PC-3 (cell line): ENCODE measurements at places on chromosomes 16 and 17.
A peak's percentile ranks its signal among the peaks of the same experiment; 100 is the strongest.

DNA sequence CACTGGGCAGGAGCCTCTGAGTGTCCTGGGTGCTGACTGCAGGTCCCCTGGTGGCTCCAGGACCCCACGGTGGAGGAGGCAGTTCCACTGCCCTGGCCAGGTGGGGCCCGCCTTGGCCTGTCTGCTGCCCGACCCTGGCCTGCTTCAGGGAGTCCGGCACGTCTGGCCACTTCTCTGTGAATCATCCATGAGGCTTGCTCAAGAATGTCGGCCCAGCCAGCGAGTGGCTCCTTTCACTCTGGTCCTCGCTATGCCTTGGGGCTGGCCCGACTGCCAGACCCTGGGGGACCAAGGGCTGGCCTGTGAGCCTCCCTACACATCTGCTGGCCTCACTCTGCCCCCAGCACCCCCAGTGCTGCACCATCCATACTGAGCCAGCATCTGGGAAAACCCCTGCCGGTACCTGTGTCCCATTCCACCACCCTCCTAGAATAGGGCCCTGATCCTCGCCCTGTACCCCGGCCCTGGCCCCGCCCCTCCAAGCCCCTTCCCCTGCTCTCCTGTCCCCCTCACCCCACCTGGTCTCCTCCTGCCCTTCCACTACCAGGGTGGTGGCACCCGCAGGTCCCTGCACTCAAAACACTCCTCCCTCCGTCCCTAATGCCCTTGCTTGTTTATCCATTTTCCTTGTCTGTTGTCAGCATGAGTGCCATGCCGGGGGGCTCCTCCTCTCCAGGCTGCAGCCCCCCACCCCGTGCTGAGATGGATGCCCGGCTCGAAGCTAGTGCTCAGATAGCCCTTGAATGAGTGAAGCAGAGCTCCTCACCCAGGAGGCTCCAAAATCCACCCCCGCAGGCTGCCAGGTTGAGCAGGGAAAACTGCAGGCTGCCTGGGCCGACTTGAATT, 35.5 kb downstream of the ADCY7 start:
- DNase-seq, result no peak

- DNase-seq, result no peak
These were observed 57.4 kb downstream of the PLCG2 start for GRCh38 chr16:81836279-81837054.

GRCh38 chr17:67074781-67075180, 30.4 kb downstream of the CACNG1 start:
- DNase-seq, result no peak

DNA sequence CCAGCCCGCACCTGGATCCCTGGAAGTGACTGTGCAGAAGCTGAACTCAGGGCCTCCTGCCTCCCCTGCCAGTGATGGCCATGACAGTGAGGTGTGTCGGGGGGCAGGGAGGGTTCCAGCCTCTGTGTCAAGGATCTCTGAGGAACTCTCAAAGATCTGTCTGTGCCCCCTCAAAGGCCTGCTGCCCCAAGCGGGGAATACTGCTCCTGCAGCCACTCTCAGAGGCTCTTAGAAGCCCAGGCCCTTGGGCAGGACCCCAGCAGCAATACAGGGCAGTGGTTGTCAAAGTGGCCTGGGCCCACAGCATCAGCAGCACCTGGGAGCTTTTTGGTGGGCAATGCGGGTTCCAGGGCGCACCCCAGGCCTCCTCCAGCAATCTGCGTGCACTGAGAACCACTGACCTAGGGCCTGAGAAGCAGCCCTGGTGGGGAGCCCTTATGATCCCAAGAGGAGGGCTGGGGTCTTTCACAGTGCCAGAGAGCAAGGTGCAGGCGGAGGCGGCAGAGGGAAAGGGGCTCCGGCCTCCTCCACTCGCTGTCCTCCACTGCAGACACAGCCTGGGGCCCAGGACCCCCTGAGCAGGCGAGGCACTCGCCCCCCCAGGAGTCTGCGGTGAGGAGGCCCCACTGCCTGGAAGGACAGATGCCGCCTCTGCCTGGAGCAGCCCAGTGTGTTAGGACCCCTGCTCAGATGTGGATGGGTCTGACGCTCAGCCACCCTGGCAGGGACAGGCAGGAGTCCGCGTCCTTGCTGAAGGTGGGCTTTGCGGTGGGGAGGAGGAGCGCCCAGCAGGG, 42.1 kb downstream of the ENGASE start:
- DNase-seq, result no peak

- DNase-seq, result peak; percentile 72
These were observed 20.8 kb upstream of the ZFHX3 start for GRCh38 chr16:73068541-73069401.

DNA sequence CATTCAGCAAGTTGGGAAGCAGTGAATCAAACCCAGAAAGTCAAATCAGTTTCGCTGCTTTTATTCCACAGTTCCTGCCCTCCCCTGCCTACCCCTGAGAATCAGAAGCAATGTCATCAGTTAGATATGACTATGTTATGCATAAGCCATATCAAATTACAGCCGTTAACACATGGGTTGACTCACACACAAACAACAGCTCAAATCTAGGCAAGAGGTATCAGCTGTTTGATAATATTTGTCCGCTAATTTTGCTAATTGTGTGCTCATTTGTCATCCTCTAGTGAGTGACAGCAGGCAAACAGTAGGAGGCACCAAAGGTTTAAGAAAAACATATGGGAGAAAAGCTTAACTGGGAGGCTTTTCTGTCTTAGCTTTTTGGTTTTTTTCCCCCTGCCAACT, 327.4 kb upstream of the CCL2 start:
- peak; percentile 21 for DNase-seq

GRCh38 chr16:10611825-10612342, 31.5 kb upstream of the EMP2 start:
- DNase-seq, result no peak

- DNase-seq, result no peak
These were observed 555 bp downstream of the TTYH2 start for GRCh38 chr17:74213861-74214391.

DNA sequence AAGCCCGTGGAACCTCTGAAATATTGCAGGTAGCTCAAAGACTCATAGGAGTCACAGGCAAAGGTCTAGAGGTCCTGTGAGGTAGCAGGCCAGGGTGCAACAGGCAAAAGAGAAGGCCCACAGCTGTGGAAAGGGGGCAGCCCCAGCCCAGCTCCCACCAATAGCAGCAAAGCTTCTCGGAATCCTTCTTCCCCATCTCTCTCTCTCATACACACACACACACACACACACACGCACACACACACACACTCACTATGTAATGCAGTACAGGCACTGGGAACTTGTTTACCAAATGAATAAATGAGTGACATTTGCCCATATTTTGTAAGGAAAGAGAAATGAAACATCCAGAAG, 16.8 kb upstream of the SUPT4H1 start:
- no peak for DNase-seq

DNA sequence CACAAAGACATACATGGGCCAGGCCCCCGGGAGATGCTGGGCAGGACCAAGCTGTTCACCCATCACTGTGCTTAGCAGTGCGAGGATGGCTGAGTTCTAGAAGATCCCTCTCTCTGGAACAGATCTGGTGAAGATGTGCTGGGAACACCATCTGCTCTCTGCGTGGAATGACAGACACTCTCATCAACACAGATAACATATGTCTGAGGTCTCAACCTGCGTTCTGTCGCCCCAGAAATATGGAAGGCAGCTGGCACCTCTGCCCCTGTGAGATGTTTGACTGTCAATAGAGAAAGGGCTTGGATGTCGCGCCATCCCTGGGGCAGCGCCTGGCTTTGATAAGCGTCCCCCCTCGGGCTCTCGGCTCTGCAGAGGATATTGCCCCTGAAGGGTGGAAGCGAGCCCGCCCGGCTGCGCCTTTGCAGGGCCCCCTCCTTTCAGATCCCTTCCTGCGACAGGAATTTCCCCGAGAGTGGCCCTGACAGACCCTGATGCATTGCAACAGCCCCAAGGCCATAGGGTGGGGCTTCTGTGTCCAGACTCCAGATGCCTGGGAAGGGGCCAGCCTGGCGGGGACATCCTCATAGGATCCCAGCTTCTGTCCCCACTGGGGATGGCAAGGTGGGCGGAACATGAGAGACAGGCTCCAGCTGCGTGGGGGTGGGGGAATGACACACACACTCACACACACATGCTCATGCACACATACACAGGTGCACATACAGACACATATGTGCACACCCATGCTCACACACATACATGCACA, 86.9 kb upstream of the ZNF469 start:
- DNase-seq, result no peak

GRCh38 chr17:50346313-50347116, 589 bp downstream of the XYLT2 start:
- DNase-seq, result peak; percentile 39

DNA sequence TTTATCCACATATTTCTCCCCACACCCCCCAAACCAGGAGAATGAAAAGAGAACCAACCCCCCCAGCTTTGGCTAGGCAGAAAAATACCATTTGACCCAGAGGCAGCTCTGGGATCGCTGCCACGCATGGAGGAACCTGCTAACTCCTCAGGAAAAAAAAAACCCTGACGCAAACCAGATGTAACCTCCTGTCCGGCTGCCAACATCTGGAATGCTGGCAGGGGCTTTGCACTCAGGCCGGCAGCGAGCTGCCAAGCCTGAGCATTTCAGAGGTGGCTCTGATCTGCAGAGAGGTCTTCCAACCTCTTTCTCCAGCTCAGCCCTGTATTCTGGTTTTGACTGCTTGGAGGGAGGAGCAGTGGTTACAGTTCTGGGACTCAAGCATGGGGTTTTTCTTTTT, 8.2 kb downstream of the IGFBP4 start:
- DNase-seq, result no peak

DNA sequence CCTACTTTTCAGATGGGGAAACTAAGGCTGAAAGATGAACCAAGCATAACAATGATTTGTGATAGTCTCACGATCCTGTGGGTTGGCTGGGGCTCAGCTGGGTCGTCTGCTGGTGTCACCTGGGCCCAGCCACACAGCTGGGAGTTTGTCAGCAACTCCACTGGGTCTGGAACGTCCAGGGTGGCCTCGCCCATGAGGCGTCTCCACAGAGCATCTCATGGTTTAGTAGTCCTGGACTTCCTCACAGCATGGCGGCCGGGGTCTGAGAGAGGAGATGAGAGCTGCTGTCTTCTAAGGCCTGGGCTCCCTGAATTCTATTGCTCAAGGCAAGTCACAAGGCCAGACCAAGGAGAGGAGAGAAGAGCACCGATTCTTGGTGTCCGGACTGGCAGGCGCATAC, 24.1 kb upstream of the WFDC1 start:
- no peak for DNase-seq

- DNase-seq, result no peak
These were observed 439.5 kb downstream of the CA10 start for GRCh38 chr17:51718983-51719382.

GRCh38 chr17:47889734-47890529, 6.1 kb upstream of the SP2 start:
- DNase-seq, result peak; percentile 93

GRCh38 chr16:3578121-3578520, 918 bp upstream of the NLRC3 start:
- DNase-seq, result no peak

DNA sequence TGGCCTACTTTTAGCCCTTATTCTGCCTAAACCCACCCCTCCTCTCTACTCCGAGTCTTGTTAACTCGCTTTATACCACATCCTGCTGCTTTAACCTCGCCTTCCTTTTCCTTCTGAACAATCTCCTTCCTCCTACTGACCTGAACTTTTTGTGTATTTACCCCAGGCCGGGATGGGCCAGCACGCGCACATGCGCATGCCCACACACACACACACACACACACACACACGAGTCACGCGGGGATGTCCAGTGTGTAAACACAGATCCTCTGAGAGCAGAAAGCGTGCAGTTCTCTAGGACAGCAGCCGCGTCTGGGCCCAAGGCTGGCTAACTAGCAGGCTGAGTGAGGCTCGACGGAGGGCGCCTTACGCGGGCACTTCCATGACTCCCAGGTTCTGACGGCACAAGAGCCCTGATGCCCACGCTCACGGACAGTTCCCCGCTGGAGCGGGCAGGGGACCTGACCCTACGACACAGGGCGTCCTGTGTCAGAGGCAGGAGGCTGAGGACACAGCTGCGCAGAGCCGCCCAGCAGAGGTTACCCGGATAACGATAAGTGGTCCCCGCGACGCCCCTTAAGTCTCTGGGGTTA, 610 bp downstream of the PIK3R5 start:
- no peak for DNase-seq

DNA sequence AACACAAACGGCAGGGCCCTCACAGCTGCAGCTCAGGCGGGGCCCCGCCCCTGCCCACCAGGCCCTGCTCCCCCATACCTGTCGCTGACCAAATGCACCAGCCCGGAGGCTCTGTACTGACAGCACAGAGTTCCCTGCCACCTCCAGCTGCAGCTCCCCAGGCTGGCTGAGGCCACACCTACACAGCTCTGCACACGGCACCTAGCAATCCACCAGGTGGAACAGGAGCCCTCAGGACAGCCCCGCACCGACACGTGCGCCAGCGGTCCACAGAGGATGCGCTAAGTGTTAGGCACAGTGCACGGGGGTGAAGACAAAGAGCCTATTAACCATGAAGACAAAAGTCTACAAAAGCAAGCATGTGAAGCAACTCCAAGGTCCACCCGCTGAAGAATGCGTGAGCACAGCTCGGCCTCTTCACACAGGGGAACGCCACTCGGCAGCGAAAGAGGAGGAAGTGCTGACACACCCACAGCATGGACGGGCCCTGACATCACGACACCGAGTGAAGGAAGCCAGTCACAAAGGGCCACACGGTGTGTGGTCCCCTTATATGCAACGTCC, 5.4 kb downstream of the ZCCHC14 start:
- no peak for DNase-seq

GRCh38 chr16:74742051-74742481, 32.6 kb downstream of the FA2H start:
- DNase-seq, result no peak

- DNase-seq, result no peak
These were observed 167.7 kb upstream of the CIBAR2 start for GRCh38 chr16:85279825-85280545.

GRCh38 chr16:31138621-31139578, 3.4 kb upstream of the PRSS8 start:
- DNase-seq, result peak; percentile 85

- peak; percentile 48 for DNase-seq
These were observed 9.4 kb downstream of the SNX20 start for GRCh38 chr16:50671644-50672260.

DNA sequence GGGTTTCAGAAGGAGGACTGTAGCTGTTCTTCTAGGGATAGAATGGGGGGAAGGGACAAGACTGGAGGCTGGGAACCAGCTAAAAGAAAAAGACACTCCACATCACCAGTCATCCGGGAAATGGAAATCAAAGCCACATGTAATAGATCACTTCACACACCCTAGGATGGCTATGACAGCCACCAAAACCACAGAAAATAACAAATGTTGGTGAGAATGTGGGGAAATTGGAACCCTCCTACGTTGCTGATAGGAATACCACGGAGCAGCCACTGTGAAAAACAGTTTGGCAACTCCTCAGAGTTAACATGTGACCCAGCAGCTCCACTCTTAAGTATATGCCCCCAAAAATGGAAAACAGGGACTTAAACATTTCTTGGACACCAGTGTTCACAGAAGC, 2.3 kb downstream of the TLE7 start:
- no peak for DNase-seq
